Kidney (tissue), 22 donors: ENCODE measurements at places on chromosomes 6 and 20. TPM values are rescaled to one million over a fixed set of nuclear protein-coding genes. Genes with fewer than 3 reads are reported as not detected.

TRIM40 gene
- not detected for polyA plus RNA-seq

MTO1 gene
- polyA plus RNA-seq = 14.9 TPM

CFAP61 gene
- polyA plus RNA-seq = 0.58 TPM

EYA4 gene
- polyA plus RNA-seq = 0.99 TPM

- DNase-seq = peak; percentile 45
These were observed at the start of gene PACSIN1 for GRCh38 chr6:34465531-34466241. Gene PACSIN1 (plus strand): TSS chr6:34466076. CDS start chr6:34526306, 60,230 bp downstream.

DNA sequence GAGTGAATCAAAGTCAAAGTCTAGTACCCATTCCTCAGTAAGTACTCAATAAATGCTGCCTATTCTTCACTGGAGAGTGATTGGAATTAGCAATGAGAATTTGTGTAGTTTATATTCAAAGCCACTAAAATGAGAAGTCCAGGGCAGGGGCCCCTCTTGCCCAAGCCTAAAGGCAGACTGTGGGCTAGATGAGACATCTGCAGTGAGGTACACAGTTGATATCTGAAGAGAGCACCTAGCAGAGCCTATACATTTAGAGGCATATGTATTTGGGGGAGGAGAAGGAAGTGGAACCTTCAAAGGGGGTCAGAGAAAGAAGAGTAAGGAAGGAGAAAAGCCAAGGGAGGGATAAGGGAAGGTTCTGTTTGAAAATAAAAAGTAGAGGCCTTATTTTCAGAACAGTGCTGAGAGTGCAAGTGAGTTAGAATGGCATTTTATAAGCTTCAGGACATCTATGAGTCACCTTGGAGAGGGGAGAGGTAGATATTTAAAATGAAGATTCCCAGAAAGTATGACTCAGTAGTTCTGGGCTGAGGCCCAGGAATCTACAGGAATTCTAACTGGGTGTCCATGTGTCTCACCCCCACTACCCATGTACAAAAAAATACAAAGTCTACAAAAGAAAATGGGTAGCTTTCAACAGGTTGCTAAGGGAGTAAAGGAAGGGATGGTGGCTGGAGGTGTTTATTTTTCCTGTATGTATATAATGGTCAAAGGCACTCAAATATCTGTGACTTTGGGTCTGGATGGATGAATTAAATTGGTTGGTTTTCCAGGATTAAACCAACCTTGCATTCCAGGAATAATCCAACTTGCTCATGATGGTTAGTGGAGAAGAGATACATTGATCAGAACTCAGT is 135.1 kb downstream of the ZFP64 start:
- DNase-seq = no peak

DNA sequence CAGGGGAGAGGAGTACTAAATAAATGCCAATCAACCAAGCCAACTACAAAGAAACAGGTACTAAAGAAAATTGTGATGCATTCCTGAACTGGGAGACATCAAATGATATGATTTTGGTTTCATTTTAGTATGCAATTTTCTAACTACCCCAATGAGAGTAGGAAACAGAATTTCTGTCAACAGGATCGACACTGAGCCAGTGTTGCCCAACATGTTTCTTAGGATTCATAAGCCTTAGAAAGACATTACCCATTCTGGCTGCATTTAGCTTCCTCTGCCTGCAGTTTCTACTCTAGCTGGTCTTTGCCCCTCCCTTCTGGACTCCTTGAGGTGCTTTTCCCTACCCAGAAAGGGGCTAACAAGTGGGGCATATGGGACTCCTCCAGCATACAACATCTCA is 49.8 kb downstream of the KCTD20 start:
- no peak for DNase-seq

DNA sequence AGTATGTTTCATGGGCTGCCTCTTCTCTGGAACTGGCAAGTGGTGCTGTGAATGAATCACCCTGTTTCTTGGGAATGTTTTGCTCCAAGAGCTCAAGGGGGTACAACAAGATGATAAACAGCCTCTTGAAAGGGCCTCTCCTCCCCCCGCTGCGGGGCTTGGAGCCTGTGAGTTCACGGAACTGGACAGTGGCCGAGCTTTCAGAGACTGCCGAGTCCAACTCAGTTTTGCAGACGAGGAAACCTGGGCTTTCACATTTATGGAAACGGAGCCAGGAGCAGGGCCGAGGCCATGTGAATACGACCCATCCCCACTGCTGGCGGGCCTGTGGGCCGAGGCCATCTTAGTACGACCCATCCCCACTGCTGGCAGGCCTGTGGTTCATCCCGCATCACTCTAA is 18.2 kb upstream of the SRC start:
- peak; percentile 7 for DNase-seq

GRCh38 chr6:161984713-161985112 is 710.9 kb upstream of the AGPAT4 start:
- no peak for DNase-seq

DNA sequence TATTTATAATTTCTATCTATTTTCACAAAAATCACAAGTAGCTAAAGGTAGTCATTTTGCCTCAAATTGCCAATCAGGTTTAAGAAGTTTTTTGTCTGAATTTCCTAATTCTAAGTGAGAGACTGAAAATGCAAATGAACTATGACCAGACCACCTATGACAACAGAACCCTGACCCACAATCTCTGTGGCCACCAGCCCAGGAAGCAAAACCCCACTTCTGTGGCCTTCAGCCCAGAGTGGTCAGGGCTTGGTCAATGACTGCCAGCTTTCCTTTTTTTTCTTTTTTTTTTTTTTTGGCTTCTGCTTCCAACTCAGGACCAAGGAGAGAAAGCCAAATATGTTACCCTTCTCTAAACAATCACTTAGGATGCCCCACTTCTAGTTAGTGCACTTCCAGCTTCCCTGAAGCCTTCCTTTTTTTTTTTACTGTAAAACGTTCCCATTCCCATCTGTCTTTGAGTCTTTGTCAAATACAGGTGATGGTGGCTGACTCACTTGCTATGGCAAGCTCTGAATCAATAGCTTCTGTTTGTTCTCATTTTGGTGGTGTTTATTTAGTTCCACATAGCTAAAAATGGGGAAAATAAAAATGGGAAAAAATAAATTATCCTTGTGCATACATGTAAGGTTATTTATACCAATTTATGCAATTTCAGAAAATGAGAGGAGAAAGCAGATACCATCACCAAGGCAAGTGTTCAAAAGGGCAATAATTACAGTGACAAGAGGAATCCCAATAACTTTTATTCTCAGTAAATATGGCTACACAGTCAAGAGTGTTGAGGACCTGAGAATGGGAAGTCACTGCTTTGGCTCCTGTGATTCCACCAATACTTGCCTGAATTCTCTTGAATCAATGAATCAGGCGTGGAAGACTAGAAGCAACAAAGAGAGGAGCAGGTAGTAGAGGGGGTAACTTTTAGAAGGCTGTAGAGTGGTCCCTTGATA is 170.3 kb upstream of the PDE7B start:
- no peak for DNase-seq

GRCh38 chr20:23234311-23235078 is 116.1 kb upstream of the NXT1 start:
- DNase-seq = no peak

DNA sequence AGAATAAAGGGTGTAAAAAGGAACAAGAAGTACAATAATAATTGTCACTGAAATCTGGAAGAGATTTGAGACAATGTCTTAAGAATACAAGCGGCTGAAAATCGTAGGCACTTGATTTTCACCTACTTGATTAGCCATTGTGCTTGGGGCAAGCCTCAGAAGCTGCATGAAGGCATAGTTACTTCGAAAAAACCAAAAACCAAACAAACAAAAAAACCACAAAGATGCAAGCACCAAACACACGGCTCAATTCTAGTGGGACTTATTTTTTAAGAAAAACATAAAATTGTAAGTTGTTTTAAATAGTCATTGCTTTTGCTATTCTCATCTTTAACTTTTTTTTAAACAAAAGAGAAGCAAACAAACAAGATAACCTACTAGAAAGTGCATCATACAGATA is 235.6 kb downstream of the OGFRL1 start:
- no peak for DNase-seq

DNA sequence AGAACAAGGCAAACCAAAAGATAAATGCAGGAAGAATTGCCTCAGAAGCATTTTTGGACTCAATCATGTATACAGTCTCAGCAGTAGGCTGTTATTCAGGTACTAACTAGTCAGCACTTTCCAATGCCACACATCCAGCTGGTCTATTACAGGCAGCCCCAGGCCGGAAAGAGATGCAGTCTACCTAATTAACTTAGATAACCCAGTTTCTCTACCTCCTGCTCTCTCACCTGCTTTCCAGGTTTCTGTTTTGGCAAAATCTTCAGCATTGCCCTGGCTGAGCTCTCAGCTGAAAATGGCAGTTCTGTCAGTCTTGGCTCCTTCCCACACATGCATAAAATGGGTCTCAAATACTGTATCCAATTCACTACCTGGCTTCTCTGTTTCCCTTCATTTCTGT is 101.3 kb upstream of the UFL1 start:
- DNase-seq = no peak

DNA sequence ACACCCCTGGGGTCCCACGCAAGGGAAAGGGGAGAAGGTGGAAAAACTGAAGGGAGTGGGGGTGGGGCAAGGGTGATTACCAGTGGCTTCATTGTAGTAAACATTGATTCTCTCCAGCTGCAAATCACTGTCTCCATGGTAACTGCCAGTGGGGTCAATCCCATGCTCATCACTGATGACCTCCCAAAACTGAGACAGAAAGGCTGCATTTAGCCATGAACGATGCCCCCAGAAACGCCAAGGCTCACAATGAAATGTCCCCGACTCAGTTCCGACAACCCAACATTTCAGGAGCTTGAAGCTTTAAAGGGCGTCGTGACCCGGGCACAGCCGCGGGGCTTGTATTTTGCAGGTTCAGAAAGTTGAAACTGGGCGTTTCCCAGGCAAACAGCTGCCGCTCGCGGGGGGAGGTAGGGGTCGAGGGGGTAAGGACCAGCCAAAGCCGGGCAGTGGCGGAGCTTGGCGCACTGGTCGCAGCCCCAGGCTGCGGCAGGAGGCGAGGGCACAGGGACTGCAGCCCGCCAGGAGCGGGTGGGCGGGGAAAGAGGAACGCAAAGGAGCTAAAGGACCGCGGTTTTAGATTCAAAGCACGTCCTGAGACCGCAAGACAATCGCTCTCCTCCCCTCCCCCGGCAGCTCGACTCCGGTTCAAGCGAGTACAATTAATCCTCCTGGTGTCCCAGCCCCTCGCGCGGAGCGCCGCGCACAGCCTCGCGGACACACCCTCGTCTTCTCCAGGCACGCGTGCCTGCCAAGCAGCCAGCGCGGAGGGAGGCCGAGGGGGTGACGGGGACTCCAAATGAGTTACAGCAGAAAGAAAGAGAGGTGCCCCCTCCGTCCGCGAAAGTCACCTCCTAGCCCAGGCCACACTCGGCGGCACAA is 731 bp downstream of the TUBB2B start:
- peak; percentile 91 for DNase-seq
